Activated naive CD4-positive, alpha-beta T cell treated with Interleukin-2 at 50 U/mL for 16 hours (primary cell): ENCODE measurements at places on chromosomes 1 and 21.

DNA sequence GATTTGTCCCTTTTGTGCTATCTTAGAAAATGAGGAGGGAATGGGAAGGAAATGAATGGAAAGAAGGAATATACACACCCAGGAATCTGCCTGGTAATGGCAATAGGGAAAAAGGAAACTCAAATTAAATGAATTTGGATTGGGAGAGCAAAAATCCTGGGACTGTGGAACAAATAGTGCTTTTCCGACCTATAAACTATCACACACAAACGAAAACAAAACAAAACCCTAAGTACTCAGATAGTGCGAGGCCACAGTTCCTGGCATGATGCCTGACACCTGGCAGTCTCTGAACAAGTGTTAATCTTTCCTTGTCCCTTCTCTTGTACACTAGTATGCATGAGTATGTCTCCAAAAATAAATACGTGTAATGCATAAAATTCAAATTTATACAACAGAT is 319.8 kb upstream of the SPAG17 start:
- no peak for DNase-seq

DNA sequence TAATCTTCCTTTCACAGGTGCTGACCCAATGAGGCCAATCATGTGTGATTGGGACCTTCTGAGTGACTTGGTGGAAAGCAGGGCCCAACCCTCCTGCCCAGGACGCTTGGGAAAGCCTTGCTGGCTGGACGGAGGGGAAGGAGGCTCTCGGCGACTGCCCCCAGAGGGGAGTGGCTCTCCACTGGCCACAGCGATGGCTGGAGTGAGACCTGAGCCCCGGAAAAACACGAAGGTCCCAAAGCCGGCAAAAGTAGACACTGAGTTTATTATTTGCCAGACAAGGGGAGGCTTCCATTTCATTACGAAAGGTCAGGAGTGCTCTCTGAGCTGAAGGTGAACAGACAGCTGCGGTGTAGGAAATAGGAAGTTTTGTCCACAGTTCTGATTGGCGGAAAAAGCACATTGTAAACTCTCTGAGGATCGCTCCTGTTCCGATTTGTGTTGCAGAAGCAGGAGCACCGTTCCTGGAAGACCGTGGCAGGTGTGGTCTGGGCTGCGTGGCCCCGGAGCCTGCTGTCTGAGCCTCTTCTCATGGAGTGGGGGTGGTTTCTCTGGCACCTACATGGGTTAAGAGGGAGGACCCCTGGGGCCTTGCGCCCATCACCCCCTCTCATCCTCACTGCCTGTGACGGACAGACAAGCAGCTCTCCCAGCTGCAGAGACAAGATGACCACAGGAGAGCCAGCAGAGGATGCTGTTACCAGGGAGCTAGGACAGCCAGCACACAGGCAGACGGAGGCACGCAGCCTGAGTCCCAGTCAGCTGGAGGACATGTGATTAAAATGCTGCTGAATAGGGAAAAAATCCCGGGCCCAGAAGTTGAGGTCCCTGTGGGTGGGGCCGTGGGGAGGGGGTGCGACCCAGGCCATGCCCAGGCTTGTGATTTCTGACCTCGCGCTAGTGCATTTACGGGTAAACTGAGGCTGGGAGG is 41.5 kb downstream of the KRTAP10-1 start:
- no peak for DNase-seq

- DNase-seq = no peak
Measured at GRCh38 chr1:11168731-11169130, 20.4 kb upstream of the ANGPTL7 start.

GRCh38 chr1:212129781-212130180 is 94.2 kb downstream of the DTL start:
- no peak for DNase-seq

- no peak for DNase-seq
Measured at GRCh38 chr1:111161843-111162487, 21.9 kb downstream of the CEPT1 start.

DNA sequence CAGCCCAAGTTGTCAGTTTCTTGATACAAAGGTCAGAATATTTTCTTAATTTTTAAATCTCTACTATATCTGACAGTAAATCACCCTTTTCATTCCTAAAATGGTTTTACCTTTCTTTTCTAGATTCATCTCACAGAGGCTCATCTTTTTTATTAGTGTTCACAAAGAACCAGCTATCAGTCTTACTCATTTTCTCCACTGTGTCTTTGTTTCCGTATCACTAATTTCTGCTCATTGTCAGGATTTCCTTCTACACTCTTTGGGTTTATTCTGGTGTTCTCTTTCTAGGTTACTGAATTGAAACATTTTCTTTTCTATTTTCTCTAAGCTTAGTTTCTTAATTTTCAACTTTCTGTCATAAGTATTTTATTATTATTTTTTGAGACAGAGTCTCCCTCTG is 8.7 kb downstream of the AGPAT3 start:
- no peak for DNase-seq

GRCh38 chr1:203103216-203103615 is 17.4 kb upstream of the MYOG start:
- no peak for DNase-seq

- no peak for DNase-seq
Measured at GRCh38 chr1:184368354-184368753, 18.5 kb upstream of the C1orf21 start.

GRCh38 chr1:196877964-196878363 is 9.9 kb upstream of the CFHR4 start:
- DNase-seq = no peak

DNA sequence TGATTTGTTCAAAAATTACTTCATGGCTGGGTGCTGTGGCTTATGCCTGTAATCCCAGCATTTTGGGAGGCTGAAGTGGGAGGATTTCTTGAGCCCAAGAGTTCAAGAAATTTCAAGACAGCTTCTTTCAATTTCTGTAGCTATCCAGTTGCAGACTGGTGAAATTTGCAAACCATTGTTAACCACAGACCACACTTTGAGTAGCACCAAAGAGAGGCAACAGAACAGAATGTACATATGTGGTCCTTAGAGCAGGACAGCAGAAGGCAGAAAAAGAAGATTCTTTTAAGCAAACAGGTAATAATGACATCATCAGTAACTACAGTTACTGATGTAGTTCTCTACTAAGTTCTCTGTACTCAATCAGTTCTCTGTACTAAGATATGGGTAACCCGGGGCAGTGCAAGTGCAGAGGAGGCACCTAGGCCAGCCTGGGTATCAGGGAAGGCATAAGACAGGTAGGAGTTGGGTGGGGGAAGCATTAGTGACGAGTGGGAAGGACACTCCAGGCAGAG is 5.5 kb upstream of the KLF17 start:
- DNase-seq = no peak

DNA sequence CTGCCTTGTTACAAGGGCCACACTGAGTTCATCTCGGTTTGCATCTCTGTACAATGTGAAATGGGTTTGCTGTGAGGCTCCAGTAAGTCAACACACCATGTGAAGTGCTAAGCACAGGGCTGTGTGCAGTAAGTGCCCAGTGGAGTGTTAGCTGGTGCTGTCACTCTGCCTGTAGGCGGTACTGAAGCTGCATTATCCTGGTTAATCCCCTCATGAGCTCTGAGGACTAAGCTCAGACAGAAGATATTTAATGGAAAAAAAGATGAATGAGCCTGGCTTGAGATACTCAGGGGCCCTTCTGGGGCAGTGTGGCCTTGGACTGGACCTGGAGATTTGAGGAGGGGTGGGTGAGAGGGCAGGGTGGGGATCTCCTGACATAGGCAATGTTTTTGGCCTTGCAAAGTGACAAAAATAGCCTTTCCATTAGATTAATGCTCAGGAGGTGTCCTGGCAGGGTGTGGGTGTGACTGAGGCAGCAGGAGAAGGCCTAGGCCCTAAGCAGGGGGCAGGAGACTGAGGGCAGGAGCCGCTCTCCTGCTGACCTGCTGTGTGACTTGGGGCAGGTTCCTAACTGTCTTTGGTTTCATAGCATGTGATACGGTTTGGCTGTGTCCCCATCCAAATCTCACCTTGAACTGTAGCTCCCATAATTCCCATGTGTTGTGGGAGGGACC is 570.5 kb downstream of the PTPRU start:
- no peak for DNase-seq

DNA sequence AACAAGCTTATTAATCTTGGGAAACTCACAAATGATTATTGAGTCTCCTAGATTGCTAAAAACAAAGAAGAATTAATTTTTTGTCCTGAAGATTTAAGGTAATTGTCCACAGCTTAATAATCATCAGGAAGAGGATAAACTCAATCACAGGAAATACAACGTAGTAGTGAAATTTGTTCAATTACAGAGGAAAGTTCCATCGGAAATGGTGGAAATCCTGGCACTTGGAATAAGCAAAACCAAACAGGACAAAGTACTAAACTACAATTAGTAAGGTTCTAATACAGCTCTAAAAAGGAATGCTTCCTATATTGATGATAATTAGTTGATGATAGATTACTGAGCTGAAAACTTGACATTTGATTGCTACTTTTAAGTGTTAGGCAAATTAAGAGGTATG is 485.4 kb downstream of the USP25 start:
- no peak for DNase-seq

- DNase-seq = peak; percentile 38
Measured at GRCh38 chr1:192983349-192983980, 75.7 kb downstream of the UCHL5 start.

- no peak for DNase-seq
Measured at GRCh38 chr1:154398141-154398540, 7.0 kb upstream of the IL6R start.

DNA sequence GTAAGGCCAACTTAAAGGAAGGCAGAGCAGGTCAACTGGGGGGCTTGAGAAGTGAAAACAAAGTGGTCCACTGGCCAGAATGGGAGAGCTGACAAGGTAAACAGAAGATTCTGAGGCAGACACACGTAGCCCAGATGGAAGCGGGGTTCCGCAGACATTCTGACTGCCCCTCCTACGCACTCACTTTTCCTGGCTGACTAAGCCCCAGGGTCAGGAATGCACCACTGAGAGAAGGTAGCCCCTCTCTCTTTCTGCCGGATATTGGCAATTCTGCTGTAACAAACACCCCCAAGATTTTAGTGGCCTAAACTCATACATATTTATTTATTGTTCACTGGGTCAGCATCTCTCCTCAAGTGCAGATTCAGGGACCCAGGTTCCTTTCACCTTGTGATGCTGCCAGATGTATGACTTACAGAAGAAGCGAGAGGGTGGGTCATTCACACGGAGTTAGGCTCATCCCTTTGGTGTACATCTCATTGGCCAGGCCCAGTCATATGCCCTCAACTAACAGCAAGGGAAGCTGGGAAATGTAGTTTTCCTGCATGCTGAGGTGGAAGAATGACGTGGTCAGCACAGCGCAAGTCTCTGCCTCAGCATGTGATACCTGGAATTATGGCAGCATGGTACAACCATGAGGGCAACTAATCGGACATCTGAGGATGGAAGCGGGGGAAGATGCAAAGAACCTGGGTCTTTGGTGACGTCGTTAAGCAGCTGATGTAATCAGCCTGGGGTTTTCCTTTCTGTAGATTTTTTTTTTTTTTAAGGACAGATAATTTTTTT is 43.4 kb upstream of the MRPS6 start:
- DNase-seq = peak; percentile 61

GRCh38 chr1:68973459-68974244 is 476.8 kb upstream of the DEPDC1 start:
- DNase-seq = no peak

- DNase-seq = no peak
Measured at GRCh38 chr1:221310180-221310579, 430.9 kb downstream of the HLX start.

DNA sequence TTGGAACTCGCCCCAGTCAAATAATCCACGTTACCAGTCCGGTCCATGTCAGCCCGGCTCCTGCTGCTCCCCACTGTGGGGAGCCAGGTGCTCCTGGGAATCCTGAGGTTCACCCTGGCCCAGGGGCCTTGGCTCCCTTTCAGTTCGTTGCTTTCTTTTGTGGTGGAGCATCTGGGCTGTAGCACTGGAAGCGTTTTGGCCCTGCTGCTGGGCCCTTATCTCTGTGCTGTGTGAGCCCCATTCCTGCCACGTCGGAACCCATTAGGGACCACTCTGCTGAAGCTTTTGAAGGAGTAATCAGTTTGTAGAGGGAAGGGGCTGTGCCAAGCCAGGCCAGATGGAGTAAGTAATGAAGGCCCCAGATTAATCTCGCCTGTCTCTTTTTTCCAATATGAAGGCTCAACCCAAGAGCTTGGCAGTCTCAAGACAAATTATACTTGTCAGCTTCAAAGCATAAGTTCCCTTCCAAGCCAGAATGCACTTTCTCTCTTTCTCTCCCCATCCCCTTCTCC is 82.3 kb downstream of the PGM1 start:
- DNase-seq = no peak

GRCh38 chr1:16186655-16187235 is 25.7 kb downstream of the ARHGEF19 start:
- DNase-seq = no peak

DNA sequence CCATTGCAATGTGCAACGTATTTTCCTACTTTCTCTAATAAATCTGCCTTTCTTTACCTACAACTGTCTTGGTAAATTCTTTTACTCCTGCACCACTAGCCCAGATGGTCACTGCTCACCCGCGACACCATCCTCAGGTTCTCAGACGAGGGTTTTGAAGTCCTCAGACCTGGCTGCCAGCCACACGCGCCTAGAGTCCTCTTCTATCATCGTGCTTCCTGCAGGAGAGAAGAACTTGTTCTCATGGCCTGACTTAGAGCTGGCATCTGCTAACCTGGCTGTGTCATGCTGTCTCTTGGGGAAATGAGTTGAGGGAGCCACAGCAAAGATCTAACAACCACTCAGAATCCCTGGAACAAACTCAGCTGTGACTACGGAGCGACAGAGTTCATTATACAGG is 30.3 kb upstream of the PGBD5 start:
- DNase-seq = no peak

- DNase-seq = no peak
Measured at GRCh38 chr1:163303561-163303960, 18.2 kb upstream of the NUF2 start.

- DNase-seq = no peak
Measured at GRCh38 chr1:228142155-228142691, 2.1 kb downstream of the GUK1 start.

GRCh38 chr1:2606881-2607621 is 20.5 kb downstream of the PRXL2B start:
- DNase-seq = no peak

- DNase-seq = no peak
Measured at GRCh38 chr1:176692988-176693696, 230.2 kb downstream of the PAPPA2 start.

GRCh38 chr1:65412256-65412983 is 8.0 kb upstream of the LEPR start:
- no peak for DNase-seq

DNA sequence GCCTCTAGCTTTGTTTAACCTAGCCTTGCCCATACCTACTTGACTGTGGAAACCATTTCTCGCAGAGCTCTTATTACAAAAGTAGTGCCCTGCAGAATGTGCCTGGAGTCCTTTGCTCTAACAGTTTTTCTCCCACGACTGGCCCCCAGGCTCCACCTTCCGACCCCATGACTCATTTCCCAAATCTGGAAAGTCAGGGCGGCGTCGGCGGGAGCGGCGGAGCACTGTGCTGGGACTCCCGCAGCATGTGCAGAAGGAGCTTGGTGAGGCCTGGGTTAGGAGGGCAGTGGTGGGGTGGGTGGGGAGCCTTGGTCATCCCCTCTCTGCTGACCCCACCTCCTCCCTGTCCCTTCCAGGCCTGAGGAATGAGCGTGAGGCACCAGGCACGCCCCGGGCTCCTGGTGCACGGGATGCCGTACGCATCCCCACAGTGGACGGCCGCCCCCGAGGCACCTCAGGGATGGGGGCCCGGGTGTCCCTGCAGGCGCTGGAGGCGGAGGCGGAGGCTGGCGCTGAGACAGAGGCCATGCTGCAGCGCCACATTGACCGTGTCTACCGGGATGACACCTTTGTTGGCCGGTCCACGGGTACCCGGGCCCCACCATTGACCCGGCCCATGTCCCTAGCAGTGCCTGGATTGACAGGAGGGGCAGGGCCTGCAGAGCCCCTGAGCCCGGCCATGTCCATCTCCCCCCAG is 47.5 kb downstream of the YARS1 start:
- no peak for DNase-seq
